ENCODE measurements at places on chromosomes 1 and 21.

GRCh38 chr1:30872948-30873263, 35.7 kb downstream of the SDC3 start:
- no peak for DNase-seq

DNA sequence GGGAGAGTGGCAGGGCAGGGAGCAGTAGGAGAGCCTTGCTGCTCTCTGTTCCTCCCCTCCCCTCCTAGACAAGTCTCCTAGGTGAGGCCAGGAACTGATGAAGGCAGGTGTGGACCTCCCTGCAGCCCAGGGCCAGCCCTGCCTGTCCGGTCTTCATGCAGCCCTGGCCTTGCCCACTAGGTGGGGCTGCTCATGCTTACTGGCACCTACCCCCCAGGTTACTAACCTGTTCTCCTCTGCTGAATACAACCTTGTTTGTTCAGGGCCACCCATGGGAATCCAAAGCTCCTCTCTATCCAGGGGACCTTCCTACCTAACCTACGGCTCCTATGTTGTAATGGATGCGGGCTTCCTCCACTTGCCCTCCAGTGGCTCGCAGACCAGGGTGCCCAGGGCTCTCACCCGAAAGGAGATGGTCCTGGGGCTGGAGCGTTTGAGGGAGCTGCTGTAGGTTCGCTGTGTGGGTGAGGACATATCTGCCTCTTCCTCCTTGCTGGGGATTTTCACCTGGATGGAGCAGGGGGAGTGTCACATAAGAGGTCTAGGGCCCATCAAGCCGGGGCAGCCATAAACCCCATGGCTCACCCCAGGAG, 7.9 kb upstream of the TNNT2 start:
- DNase-seq: no peak

DNA sequence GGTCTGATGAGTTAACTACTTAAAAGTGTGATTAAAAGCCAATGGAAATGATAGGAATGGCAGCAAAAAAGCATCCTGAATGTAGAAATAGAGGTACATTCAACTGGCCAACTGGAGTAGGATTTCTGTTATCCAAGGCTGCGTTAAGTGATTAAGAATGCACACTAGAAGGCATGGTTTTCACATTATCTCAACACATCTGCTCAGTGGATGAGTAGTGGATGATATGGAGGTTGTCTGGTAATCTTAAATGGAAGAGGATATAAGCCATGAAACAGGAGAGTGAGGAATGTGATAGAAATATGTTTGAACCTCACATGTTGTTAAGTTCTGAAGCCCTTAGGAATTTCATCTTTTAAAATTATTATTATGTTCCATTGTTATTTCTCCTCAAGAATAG, 839.9 kb downstream of the USP25 start:
- DNase-seq: peak; percentile 78

GRCh38 chr1:199858856-199859255, 168.7 kb upstream of the NR5A2 start:
- peak; percentile 7 for DNase-seq

GRCh38 chr21:26124421-26124833, 46.1 kb downstream of the APP start:
- peak; percentile 58 for DNase-seq

- no peak for DNase-seq
These were observed 5.7 kb downstream of the CCNL2 start for GRCh38 chr1:1393428-1393827.

DNA sequence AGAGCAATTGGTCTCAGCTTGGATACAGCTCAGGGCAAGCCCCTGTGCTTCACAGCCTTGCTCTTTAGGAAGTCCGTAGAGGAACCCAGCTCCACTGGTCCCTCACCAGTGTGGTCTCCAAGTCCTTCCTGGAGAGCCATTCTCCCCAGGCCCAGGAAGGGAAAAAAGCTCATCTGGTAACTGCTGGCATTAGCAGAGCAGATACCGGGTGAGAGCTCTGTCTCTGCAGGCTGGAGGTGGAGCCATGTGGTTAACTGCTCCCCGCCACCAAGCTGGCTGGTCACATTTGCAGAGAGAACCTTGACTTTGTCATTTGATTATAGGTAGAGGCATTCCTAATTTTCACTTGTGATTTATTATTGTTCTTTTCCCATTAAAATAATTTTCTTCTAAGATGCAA, 169.6 kb downstream of the ROR1 start:
- no peak for DNase-seq

- peak; percentile 85 for DNase-seq
These were observed 62.3 kb upstream of the ADARB1 start for GRCh38 chr21:45011911-45012661.

- no peak for DNase-seq
These were observed 126.5 kb downstream of the ADSS2 start for GRCh38 chr1:244325056-244325758.

GRCh38 chr1:175503538-175503937, 239.9 kb downstream of the TNR start:
- DNase-seq: no peak

DNA sequence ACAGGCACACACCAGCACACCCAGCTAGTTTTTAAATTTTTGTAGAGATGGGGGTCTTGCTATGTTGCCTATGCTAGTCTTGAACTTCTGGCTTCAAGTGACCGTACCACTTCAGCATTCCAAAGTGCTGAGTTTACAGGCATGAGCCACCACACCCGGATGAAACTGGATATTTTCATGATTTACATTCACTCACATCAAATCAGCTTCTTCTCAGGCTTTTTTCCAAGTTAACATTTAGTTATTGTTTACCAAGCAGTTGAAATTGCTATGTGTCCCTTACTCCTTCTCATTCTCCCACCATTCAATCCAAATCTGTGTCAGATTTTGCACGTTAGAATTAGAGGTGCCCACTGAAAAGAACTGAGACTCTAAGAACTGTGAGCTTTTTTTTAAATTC, 18.4 kb downstream of the RIT1 start:
- DNase-seq: peak; percentile 77

- DNase-seq: peak; percentile 46
These were observed 100.5 kb downstream of the NGF start for GRCh38 chr1:115237507-115237906.

DNA sequence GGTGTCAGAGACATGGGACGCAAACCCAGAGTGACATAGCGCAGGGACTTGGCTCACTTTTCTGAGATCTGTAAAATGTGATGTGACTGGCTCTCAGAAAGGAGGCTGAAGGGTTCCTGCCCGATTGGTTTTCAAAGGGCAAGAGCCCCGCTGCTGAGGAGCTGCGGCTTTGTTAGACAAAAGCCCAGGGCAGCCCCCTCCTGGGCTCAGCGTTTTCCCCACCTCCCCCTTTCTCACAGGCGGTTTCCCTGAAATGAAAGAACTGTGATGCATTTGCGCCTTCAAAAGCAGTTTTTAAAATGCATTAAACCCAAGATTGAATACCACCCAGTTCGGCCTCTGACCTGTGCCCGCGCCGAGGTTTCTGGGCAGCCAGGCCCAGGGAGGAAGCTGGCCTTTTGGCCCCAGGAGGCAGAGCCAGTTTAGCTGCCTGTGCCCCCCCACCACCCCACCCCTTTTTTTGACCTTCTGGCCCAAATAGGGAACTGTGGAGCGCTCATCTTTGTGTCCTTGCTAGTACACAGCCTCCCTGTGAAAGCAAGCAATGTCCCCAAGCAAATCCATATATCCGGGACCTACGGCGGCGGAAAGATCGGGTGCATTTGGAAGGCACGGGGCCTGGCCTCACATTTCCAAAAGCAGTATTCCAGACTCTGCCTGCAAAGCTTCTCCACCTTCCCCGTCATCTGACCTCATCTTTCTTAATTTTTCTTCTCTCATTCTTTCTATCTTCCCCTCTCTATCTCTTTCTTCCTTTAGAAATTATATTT, 28.6 kb downstream of the CD247 start:
- no peak for DNase-seq

- DNase-seq: peak; percentile 96
These were observed 1.7 kb downstream of the CLDN14 start for GRCh38 chr21:36478207-36478701.

Data from astrocyte (in vitro differentiated cells and primary cell).